Smooth muscle cell of bladder (primary cell): ENCODE measurements at places on chromosomes 6 and 20. TPM values are rescaled to one million over a fixed set of nuclear protein-coding genes. Genes with fewer than 3 reads are reported as not detected.

SLA2 gene
- not detected in 2 replicates for total RNA-seq

VSX1 gene
- total RNA-seq = not detected in 2 replicates

BANF2 gene
- not detected in 2 replicates for total RNA-seq

UBD gene
- not detected in 2 replicates for total RNA-seq

MYB gene
- total RNA-seq = 0.09 and 0.14 TPM in 2 replicates

FOXQ1 gene
- 0.09 and 0.14 TPM in 2 replicates for total RNA-seq
